ENCODE measurements at places on chromosomes 7 and 10.
A peak's percentile ranks its signal among the peaks of the same experiment; 100 is the strongest.

GRCh38 chr10:3687510-3688081 lies 97.4 kb downstream of the KLF6 start:
- DNase-seq: no peak

GRCh38 chr10:24706479-24707118 lies 17.1 kb downstream of the ARHGAP21 start:
- no peak for DNase-seq

- DNase-seq: no peak
Observed at GRCh38 chr7:55975988-55976633, 11.7 kb downstream of the NIPSNAP2 start.

DNA sequence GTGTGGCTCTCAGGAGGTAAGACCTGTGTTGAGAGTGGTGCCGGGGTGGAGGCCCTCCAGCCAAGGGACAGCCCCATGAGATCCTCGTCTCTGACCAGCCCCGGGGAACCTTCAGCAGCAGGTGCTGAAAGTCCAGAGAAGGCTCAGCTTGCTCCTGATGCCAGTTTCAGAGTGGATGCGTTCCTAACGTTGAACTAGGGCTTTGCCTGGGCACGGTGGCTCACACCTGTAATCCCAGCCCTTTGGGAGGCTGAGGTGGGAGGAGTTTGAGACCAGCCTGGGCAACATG lies 45.7 kb downstream of the BAIAP2L1 start:
- DNase-seq: no peak

- DNase-seq: no peak
Observed at GRCh38 chr7:67821116-67821515, 824.5 kb downstream of the TYW1 start.

GRCh38 chr7:144384071-144384470 lies 19.4 kb downstream of the NOBOX start:
- DNase-seq: no peak

GRCh38 chr10:89029785-89030437 lies 39.3 kb downstream of the FAS start:
- peak; percentile 71 for DNase-seq

DNA sequence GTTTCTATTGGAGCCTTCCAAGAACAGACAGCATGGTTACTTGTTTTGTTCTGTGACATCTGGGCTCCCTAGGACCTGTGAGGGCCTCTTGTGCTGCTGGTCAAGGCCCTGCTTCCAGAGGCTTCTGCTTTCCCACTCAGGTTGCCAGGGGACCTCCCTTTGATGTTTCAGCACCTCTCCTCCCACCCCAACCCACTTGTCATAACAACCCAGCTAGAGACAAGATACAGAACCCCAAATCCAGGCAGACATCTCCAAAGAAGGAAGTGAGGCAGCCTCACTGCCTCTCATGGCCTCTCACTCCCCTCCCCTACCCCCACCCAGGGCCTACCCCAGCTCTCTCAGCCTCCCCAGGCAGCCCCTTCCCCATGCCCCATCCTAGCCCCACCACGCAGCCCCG lies 11.3 kb downstream of the NFKB2 start:
- DNase-seq: no peak

DNA sequence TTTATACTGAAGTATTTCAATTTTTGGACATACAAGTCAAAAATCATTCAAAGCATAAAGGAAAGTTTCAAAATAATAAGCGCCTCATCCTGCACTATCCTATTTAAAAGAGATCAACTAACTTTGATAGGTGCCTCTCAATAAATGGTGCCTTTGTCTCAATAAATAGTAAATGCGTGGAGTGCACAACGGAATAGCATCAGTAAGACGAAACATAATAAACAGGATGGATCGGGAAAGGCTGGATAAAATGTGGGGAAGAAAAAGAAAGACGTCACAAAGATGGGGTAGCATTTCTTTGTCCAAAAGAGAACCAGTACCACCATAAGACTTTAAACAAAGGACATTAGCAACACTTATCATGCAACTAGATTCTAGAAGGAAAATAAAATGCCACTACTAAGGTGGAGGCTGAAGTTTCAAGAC lies 571 bp upstream of the PRKAR2B start:
- DNase-seq: no peak

DNA sequence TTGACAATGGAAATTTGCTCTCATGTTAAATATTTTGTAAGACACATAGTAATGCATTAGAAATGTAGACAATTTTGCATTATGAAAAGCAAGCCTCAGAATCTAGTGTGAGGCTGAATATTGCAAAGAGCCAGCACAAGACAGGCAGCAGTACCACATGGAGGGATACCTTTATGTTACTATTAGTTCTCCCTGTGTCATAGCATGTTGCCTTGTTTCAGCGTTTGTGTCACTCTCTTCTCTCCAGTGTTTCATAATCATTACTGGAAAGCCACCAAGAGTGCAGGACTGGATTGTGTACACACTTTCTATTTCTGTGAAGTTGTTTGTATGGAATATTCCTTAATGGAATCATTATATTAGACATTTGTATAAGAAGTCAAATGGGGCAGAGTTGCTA lies 8.5 kb downstream of the AHR start:
- no peak for DNase-seq

- no peak for DNase-seq
Observed at GRCh38 chr7:117349570-117349969, 26.7 kb upstream of the WNT2 start.

DNA sequence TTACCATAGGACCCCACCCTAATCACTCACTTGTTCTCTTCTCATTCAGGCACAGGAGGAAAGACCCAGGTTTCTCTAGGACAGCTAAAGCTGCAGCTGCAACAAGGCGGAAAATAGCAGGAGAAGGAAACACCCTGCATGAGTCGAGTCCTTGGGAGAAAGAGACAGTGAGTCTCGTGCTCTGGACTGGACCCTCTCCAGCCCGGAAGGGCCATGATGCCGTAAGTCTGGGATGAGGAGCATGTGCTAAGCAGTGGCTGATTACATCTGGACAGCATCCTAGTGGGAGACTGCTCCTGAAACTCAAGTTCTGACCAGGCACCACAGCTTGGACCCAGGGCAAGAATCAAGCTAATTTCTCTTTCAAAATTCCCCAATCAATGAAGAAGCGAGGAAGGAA lies 39.4 kb downstream of the FBXW4 start:
- no peak for DNase-seq

GRCh38 chr7:149823631-149824199 lies 14.5 kb upstream of the ZNF862 start:
- no peak for DNase-seq

DNA sequence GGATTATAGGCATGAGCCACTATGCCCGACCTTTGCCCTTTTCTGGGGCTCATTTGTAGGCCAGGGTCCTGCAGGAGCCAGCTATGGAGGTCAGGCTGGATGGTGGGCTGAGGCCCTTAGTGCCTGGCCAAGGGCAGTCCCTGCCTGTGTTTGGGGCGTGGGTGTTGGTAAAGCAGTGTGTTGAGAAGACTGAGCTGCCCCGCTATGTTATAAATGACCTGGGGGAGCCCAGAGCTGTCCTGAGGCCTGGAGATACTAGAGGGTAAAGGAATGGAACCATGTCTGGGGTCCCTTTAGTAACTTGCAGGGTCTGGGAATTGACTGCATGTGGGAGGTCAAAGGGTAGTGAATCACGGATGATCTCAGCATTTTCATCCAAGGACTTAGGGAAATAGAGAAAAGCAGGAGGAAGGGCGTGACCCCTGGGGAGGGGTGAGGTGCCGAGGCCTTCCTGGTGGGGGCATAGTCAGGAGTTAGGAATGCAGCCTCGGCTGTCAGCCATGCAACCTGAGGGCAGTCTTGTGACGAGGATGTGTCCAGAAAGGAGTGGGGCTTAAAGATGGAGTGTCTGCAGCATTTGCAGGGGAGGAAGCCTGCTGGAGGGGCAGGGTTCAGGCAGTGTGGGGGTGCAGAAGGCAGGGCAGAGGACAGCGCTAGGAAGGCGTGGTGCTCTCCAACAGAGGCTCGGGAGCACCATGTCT lies 31.5 kb downstream of the TMEM248 start:
- DNase-seq: no peak

- DNase-seq: no peak
Observed at GRCh38 chr7:128389085-128389617, 20.6 kb downstream of the IMPDH1 start.

GRCh38 chr10:69389827-69390490 lies 26.8 kb downstream of the TACR2 start:
- no peak for DNase-seq

DNA sequence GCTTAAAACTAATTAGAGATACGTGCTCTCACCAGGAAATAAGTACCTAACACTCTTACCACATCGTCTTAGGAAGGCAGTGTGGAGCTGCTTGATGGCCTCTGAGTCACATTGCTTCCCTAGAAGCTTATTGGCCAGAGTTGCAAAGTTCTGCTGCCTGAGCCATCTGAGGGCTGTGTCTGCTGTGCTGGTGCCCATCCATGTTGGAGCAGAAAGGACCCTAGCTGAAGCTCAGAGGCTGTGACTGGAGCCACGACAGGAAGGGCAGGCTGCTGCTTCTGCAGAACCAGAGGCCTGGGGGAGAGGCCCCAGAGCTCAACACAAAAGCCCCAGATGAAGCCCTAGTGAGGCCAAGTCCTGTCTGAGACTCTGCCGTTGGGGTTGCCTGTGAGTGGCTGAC lies 64.8 kb upstream of the IGFBP3 start:
- no peak for DNase-seq

- no peak for DNase-seq
Observed at GRCh38 chr10:92681306-92681834, 8.4 kb upstream of the HHEX start.

GRCh38 chr7:32142649-32143048 lies 72.4 kb upstream of the PDE1C start:
- DNase-seq: no peak

- no peak for DNase-seq
Observed at GRCh38 chr7:28458732-28459131, 46.4 kb downstream of the CREB5 start.

DNA sequence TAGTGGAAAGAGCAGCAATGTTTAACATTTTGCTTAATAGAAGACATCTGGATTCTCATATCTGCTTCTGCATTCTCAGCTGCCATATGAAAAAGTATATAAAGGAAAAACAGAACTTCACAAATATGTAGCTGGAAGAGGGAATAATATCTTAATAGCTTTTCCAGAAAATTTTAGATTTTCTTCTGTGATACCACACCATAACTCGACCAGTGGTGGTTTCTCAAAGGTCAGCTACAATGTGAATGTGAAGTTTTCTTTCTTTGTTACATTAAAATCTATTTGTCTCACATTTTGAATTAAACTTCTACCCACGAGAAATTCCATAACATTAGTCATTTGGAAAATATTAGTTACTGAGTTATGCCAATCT lies 339.8 kb downstream of the PARD3 start:
- DNase-seq: no peak

GRCh38 chr10:69636626-69637605 lies 6.9 kb downstream of the FAM241B start:
- no peak for DNase-seq

DNA sequence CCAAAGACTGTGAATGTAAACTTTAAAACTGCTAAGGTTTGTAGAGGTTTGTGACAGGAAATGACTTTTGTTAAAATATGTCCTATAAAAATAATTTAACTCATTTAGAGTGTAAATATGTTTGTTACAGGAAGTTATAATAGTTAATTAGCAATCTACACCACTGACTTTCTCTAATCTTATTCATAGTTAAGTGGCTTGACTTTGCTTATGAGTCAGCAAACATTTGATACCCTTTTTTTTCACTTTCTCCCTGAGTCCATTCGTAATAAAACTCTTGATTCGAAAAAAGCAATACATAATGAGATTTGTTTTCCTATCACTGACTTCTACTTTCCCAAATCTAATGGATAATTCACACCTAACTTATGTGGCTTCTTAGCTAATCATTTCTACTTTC lies 317.7 kb upstream of the SEMA3C start:
- no peak for DNase-seq

DNA sequence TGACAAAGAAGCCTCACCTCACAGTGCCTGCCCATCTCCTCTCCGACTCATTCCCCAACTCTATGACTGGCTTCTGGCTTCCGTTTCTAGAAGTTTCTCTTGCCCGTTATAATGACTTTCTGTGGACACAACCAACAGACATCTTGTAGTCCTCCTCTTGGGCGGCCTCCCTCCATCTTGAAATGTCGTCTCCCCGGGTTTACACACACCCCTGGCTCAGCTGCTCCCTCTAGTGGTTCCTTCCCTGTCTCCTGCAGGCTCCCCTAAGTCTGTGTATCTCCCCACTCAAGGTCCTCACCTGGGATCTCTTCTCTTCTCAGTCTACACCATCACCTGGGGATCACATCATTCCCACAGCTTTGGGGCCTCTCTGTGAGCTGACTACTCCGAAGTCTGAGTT lies 123.4 kb upstream of the NEBL start:
- DNase-seq: no peak

DNA sequence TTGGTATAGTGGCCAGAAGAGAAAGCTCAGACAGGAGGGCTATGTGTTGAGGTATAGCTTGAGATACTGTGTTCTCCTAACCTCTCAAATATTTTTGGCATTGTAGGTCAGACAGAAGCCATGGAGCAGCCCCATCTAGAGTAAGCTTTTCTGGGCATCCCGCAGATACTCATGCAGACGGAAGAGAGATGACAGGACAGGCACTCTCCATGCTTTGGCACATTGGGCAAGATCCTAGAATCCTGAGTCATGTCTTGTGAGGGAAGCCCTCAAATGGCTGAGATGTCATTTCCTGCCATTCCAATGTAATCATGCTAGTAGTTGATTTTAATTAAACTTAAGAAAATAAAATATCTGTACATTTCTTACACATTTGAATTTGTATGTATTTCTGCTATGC lies 16.8 kb upstream of the KIF20B start:
- DNase-seq: no peak

GRCh38 chr10:101835362-101835761 lies 8.2 kb downstream of the KCNIP2 start:
- no peak for DNase-seq

- DNase-seq: no peak
Observed at GRCh38 chr10:132698761-132699391, 87.1 kb downstream of the NKX6-2 start.

DNA sequence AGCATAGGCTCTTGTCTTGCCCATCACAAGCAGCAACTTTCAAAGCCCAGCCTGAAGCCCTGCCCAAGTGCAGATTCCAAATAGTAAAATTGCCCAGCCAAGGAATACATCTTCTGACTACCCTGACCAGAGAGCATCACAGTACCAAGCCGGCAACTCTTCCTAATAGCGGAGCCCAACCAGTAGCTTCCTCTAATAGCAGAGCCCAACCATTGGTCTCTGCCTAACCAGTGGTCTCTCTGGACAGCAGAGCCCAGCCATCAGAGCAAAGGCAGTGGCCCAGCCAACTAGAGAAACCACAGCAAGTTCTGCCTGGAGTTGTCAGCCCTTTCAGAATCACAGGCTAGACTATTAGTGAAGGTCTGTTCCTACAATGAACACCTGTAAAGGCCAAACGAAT lies 285.6 kb downstream of the HGF start:
- no peak for DNase-seq

All from stimulated activated CD4-positive, alpha-beta T cell treated with anti-CD3 and anti-CD28 coated beads, Interleukin-4, amount 100 ng/mL, for 4 hours (primary cell).